Mesenteric fat pad (tissue), 1 donor: ENCODE measurements at places on chromosomes 11 and 22. TPM values are rescaled to one million over a fixed set of nuclear protein-coding genes. Genes with fewer than 3 reads are reported as not detected.

GRCh38 chr11:19508165-19508564 lies 204.5 kb upstream of the NAV2 start:
- DNase-seq = no peak

GRCh38 chr11:120229451-120230424 lies 10.2 kb upstream of the POU2F3 start:
- DNase-seq = no peak

GRCh38 chr11:19284881-19285280 lies 44.1 kb upstream of the E2F8 start:
- no peak for DNase-seq

DNA sequence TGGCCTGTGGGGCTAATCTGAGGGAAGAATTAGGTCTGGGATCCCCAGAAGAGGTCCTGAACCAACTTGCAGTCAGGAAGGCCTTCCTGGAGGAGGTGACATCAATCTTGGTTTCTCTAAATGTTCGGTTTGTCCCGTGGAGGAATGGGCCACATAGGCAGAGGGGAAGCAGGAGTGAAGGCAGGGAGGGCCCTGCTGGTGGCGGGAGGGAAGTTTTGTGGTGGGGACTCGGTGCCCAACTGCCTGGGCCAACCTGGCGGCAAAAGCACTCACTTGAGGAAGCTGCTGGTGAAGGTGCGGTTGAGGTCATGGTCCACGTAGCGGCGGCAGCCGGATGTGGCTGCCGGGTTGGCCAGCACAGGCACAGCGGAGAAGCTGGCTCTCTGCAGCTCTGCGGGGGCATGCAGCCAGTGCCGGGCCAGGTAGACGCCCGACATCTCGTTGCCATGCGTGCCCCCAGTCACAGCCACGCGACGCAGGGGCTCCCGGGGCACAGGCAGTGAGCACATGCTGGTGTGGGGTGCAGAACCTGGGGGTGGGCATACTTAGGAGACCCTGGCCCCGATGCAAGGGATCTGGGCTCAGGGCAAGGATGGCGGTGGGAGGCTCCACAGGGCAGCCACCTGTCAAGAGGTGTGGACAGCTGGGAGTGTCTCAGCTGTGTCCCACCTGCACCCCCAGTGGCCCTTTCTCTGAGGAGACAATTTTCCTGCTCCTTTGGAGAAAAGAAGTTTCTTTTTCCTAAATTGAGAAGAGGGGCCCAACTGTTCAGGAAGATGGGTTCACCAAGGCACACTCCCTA lies 3.8 kb downstream of the ACY3 start:
- DNase-seq = no peak

GRCh38 chr11:71496421-71496820 lies 30.6 kb upstream of the KRTAP5-7 start:
- peak; percentile 67 for DNase-seq

DNA sequence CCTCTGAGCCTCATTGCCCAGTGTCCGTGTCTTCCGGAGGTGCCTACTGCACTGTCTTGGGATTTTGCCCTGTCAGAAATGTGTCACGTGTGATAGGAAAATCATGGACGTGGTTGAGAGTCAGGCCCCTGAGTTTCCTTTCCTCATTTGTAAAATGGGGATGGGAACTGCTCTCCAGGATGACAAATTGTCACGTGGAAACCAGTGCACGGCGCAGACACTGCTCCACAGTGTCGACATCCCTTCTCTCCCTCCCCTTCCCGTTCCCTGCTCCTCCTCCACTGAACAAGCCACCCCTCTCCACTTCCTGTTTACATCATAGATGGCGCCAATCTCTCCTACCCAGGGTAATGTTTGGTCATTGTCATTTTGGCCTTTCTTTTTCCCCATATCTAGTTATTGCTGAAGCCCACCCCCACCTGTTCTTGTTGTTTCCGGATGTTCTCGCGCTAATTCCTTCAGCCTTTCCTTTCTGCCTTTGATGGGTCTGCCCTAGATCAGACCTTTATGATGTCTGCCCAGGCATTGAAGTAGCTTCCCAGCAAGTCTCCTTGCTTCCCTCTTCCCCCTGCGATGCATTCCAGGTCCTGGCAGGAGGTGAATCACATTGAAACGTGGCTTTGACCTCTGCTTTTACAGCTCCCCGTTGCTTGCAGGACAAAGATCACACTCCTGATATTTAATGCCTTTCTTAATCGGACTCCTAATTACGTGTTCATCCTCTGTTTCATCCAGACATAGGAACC lies 91.8 kb downstream of the TBC1D22A start:
- no peak for DNase-seq

DNA sequence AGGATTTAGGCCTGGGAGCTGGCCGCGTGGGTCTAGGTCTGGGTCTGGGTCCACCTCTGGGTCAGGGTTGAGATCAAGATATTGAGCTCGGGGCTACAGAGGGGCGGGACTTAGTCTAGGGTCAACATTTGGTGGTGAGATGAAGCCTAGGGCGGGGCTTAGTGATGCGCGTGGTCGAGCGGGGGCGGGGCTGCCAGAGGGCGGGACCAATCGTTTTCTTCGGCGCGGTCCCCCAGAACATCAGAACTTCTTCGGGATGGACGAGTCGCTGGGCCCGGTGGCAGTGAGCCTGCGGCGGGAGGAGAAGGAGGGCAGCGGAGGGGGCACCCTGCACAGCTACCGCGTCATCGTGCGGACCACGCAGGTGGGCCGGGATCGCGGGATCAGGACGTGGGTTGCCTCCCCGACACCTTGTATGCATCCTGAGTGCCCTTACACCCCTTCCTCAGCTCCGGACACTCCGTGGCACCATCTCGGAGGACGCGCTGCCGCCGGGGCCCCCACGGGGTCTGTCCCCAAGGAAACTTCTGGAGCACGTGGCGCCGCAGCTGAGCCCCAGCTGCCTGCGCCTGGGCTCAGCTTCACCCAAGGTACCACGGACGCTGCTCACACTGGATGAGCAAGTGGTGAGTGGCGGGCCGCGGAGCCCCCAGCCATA lies 4.2 kb downstream of the SIPA1 start:
- DNase-seq = no peak

DNA sequence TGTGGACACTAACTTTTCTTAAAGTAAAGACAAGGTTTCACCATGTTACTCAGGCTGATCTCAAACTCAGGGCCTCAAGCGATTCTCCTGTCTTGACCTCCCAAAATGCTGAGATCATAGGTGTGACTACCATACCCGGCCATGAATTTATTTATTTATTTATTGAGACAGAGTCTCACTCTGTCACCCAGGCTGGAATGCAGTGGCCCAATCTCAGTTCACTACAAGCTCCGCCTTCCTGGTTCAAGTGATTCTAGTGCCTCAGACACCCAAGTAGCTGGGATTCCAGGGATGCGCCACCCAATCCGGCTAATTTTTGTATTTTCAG lies 29.7 kb upstream of the PCF11 start:
- DNase-seq = no peak

GRCh38 chr22:30324014-30324730 lies 2.6 kb downstream of the TBC1D10A start:
- no peak for DNase-seq

DNA sequence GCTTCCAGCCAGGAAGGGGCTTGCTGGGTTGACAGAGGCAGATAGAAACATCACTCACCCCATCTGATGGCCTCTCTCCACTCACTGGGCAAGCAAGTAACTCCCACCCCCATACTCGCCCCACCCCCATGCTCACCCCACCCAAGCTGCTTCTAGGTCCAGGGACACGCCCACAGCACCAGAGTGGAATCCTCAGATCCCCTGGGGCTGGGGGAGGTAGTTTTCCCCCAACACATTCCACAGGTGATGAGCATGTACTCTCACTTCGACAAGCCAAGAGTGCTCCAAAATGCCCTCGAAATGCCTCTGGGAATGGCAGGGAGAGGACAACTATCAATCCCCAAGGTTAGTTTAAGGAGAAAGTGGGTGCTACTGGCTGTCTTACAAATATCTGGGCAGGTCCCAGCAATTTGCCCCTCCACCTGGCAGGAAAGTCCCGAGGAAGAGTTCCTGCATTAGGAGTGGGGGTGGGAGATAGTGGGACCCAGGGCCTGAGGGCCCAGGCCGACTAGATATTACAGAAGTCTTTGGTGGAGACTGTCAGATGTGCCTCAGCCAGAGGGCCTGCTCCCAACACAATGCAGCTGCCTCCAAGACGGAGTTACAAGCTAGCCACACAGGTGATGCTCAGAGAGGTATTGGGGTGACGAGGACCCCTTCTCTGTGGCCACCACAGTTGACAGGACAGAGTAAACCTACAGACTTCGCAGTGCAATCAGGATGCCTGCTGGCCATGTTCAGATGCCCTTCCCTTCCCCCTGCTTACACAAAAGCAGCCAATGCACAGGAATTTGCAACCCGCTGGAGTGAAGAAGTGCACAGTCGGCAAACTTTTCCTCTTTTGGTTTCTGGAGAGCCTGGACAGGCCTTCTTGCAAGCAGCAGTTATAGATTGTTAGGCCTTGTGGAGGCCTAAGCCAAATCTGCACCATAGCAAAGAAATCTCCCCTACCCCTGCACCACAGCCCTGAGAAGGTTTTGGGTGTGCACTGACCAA lies 2.9 kb upstream of the LMO1 start:
- peak; percentile 79 for DNase-seq

DNA sequence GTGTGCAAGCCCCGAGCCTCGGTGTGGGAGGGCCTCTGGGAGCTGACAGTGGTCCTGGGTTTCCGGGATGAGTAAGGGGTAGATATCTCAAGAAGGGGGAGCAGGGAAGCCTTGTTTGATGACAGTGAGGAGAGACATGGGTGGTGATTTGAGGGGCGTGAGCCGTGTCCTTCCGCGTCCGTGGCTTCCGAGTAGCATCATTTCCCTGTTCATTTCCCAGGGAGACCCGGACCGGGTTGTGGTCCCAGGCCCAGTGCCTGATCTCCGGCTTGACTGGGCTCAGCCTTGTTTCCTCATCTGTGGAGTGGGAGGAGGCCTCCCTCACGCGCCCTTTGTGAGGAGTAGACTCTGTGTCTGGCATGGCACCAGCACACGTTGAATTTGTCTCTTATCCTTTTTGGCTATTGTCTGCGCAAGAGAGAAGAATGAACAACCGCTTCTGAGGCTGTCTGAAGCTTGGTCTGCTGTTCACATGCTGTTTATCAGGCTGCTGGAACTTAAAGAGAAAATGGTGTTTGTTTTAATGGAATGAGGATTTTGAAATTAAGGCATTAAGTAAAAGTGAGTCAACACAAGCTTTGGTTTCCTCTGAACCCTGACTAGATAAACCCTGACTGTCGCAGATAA lies 348.5 kb downstream of the TBC1D22A start:
- peak; percentile 82 for DNase-seq

DNA sequence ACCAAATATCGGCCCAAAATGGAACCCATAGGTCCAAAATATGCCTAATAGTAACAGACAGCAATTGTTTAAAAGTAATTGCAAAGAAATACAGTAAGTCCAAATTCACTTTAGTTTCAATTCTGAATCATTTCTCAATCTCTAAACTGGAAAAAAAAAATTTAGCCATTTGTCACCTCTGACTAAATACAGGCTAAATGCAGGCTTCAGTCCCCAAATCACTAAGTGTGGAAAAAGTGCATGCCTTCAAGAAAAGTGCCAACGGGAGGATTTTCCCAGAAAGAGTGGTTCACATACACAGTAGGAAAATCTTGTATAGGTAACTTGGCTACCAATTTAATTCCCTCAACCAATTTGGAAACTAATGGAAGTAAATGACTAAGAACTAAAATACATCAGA lies 35.7 kb downstream of the SIK3 start:
- DNase-seq = no peak

GRCh38 chr11:108221371-108221770 lies 1.1 kb downstream of the NPAT start:
- DNase-seq = no peak

Gene MAP6
- 4.8 TPM for total RNA-seq

Gene IFITM10
- 1.5 TPM for total RNA-seq

Gene SHISA8
- not detected for total RNA-seq
